ENCODE measurements at places on chromosomes 5 and 9.

GRCh38 chr9:121945281-121945680 is 147.8 kb downstream of the TTLL11 start:
- DNase-seq = no peak

DNA sequence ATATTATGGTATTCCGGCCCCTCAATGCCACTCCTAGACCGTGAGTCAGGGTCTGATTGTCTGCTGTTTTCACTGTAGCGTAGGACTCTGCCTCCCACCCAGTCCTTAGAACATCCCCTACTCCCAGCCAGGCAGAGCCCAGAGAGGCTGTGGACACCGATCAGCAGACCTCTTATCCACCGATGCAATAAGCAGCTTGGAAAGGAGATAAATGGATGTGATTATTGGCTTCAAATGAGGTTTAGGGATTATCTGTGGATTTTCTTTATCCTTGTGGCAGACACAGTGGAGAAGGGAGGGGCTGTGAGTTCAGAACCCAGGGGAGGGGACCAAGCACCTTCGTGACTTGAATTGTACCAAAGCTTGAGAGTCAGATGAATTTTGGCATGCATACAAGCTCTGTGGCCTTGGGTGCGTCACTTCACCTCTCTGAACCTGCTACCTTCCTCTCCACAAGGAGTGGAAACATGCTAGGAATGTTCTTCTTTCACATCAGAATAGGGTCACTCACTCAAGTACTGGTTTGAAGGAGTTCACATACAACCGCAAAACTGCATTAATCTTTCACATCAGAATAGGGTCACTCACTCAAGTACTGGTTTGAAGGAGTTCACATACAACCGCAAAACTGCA is 83.1 kb upstream of the CPLX2 start:
- DNase-seq = no peak

DNA sequence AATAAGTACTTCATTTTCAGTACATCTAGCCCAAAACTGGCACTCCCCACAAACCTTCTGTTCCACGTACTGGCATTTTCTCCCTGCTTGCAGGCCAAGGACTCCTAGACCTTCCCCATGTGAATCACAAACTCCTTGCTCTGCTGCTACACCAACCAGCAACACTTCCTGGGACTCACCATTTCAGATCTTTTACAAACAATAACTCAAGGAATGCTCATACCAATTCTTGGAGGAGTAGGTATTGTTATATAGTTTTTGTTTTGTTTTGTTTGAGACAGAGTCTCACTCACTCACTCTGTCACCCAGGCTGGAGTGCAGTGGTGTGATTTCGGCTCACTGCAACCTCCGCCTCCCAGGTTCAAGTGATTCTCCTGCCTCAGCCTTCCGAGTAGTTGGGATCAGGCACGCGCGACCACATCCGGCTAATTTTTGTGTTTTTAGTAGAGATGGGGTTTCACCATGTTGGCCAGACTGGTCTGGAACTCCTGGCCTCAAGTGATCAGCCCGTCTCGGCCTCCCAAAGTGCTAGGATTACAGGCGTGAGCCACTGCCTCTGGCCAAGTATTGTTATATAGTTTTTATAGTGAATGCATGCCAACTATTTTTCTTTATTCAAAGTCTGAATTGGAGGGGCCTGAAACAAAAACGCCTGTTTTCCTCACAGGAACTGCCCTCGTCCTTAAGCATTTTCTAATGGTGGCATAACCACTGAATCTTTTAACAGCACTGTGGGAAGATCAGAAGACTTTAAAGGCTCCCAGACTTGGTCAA is 210.8 kb downstream of the TSSK1B start:
- DNase-seq = no peak

GRCh38 chr5:2802693-2803365 is 51.4 kb upstream of the IRX2 start:
- DNase-seq = no peak

DNA sequence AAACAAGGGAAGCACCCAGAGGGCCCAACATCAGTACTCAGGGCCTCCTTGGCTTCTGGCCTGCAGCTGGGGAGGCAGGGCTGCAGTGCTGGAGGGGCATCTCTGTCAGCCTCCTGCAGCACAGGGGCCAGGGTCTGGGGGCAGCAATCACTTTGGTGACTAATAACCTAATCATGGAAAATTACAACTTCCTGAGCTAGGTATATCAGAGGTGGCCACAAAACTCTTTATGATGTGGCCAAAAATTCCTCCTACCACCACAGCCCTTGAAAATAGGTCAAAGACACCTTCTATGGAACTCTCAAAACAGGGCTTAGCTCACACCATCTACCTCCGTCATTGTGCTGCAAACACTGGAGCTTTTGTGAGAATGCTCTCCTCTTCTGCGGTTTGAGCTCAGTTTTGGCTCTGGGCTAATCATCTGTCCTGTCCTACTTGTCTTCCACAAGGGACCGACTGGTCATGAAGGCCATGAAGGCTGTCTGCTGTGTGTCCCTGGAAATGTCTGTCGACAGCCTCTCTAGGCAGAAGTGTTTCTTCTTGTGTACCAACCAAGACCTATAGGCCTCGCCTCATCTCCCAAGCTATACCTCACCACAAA is 28.6 kb downstream of the CSF2 start:
- no peak for DNase-seq

DNA sequence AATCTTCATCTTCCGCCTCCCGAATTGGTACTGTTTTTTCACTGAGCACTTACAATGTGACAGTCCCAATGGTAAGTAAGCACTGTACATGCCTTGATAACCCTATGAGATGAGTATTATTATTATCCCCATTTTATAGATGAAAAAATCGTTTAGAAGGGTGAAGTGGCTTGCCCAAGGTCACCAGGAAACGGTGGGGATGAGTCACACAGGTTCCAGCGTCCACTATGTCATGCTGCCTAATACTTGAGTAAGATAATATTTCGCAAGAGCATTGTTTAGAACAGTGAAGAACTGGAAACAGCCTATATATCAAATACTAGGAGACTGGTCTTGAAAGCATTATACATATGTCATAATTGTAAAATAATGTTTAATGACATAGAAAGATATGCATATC is 12.9 kb downstream of the HAND1 start:
- DNase-seq = no peak

DNA sequence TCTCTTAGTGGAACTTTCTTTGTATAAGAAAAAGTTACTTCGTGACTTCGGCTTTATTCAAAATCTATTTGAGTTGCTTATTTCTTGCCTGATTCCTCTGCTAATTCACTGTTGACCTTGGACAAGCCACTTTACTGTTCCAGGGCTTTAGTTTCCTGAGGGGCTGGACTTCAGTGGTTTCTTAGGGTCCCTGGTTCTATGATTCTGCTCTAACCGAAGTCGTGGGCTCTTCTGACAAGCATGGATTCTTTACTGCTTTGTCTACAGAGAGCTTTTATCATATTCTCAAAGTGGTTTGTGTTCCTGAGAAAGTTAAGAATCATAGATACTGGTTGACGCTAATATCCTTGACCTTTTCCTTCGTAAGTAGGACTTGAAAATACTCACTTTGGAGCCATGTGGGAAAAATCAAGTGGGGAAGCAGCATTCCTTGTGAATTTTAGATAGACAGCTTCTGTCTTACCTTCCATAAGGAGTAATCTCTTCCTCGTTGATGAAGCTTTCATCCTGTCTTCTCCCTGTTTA is 21.1 kb downstream of the EXOSC2 start:
- DNase-seq = no peak

DNA sequence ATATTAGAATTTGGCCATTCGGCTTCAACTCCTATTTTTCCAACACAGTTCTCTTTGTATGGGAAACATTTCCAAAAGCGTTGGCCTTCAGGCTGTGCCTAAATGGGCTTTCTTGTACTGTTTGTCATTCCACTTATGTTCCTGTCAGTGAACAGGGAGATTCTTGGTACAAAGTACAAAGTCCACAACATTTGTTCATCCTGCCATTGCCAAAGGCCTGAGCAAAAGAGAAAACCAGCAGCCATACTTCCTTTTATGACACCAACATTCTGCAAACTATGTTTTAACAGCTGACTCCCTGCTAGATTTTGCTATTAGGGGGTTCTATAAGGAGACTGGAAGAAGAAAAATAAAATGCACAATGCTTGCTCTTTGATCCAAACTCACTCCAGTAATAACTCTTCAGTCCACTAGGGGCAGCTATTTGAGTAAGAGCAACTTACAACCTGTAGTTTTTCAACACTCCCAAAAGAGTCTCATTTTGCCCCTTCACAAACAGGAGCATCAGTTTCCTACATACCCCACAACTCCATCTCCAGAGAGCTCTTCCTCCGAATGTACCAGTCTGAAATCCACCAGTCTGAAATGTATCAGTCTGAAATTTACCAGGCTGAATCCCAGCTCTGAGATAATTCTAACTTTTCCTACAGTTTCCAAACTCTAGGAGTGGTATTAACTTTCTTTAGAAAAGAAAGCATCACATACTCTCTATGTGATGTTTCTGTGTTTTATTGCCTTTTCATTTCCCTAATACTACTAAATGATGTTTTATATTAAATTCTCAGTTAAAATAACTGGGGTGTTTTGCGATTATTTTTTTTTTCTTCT is 693.8 kb downstream of the DNAH5 start:
- no peak for DNase-seq

DNA sequence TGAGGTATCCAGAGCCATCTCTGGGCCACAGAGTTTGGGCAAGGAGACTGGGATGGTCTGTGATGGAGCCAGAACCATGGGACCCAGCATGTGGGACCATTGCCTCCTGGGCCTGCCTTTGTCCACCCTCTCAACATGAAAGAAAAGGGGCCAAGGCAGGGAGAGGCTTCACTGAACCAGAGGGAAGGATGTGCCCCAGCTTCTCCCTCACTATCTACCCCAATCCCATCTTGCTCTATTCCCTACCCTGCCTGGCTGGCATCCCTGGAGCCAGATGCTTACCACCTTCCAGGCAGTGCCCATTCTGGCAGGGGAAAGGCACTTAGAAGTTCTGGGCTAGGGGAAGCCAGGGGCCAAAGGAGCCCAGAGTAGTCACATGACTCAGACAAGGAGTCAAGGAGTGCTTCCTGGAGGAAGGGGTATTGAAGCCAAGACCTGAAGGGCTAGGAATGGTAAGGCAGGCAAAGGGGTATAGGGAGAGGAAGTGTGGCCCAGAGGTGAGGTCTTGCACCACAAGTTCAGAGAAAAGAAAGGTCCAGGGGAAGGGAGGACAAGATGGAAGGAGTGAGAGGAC is 9.8 kb downstream of the PDLIM4 start:
- DNase-seq = no peak

GRCh38 chr5:9483243-9483642 is 62.6 kb downstream of the SEMA5A start:
- DNase-seq = no peak

GRCh38 chr5:73174100-73174815 is 1.3 kb downstream of the TMEM174 start:
- DNase-seq = no peak

DNA sequence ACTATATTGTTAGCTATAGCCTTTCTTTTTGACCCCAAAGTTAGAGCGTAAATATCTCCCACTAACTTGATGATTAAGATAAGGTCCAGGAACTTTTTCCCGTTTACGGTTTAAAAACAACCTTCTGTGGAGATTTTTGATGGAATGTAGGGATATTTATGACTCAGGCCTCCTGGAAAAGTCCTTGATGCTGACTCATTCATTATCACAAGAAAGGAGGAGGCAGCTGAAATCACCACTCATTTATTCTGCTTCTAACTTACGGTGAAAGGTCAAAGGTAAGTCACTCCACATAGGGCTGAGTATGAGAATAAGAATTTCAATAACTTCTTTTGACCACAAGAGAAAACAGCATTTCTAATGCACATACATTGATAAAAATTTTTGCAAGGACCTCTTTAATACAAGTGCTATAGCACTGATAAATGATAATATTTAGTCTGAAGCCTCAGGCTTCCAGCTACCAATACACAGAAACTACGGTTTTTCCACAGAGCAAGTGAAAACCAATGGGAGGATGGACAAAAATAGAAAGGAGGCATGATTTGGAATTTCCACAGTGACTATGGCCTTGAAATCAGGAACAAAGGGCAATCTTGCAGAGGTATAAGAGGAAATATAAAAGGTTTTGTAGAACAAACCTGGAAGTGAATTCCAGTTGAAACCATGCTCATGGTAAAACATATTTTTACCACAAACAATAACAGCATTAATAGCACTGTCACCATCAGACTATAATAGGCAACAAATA is 146.5 kb downstream of the PPP2R2B start:
- no peak for DNase-seq

DNA sequence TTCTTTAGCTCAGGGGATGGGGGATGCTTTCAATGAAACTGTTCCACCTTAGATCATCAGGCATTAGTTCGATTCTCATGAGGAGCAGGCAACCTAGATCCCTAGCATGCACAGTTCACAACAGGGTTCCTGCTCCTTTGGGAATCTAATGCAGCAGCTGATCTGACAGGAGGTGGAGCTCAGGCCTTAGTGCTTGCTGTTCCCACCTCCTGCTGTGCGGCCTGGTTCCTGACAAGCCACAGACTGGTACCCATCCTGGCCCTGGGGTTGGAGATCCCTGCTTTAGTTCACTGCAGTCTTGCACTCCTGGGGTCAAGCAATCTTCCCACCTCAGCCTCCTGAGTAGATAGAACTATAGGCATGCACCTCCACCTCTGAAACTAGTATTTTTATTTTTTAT is 1369.8 kb upstream of the NUDT12 start:
- DNase-seq = no peak

DNA sequence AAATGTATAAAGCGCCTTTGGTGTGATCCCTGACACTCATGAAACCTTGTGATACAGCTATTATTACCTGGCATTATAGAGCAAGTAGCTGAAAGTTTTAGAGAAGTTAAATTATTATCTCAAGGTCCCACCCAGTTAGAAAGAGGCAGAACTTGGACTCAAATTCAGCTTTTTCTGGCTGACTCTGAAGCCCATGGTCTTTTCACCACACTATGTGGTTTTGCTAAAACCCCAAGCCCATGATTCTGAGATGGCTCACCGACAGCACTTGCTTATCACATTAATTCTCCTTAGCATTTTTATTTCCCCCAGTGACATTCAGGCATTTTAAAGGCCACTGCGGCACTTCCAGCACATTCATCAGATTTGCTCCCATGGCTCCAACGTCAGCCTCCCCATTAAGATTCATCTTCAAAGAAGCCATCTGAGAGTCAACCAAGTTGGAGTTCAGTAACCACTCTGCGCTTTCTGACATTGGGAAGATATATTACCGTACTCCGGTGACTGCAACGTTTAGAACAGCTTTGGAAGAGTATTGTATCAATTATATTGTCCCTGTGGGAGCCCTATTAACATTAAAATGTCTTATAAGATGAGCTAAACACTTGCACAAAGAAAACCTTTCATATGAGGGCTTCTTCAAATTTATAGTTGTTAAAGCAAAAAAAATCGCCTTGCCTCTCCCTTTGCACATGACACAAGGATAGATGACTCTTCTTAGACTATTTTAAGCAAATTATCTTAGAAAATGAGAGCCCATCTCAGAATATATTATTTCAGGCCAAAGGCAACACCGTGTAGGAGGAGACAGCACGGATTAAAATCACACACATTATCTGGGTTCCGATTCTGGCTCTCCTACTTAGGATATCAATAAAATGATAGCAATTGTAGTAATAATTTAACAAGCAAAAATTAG is 638.1 kb downstream of the ACTL7B start:
- no peak for DNase-seq

DNA sequence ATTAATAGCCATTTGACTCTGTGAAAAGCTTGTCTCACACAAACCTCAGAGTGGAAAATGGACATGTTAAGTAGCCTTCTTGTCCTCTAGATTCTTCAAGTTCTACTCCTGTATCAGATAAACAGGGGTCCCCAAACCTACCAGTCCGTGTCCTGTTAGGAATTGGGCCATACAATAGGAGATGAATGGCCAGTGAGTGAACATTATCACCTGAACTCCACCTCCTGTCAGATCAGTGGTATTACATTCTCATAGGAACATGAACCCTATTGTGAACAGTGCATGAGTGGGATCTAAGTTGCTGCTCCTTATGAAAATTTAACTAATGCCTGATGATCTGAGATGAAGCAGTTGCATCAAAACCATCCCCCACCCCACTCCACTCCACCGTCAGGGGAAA is 136.3 kb downstream of the TMEM232 start:
- no peak for DNase-seq

Measured in thoracic aorta (tissue), 2 donors.